ENCODE measurements at places on chromosomes 4 and X. TPM values are rescaled to one million over a fixed set of nuclear protein-coding genes. Genes with fewer than 3 reads are reported as not detected.

LUZP4 gene
- not detected for total RNA-seq

FAM133A gene
- not detected for total RNA-seq

LAMP2 gene
- total RNA-seq: 111 TPM

TACR3 gene
- not detected for total RNA-seq

MAGEA10 gene
- total RNA-seq: not detected

MAGEA4 gene
- not detected for total RNA-seq

CXCL10 gene
- not detected for total RNA-seq

HS3ST1 gene
- 1.1 TPM for total RNA-seq

HTN1 gene
- total RNA-seq: not detected

PNMA5 gene
- not detected for total RNA-seq

ZNF674 gene
- 1.9 TPM for total RNA-seq

CD40LG gene
- 0.36 TPM for total RNA-seq

CENPI gene
- 0.65 TPM for total RNA-seq

PWWP3B gene
- total RNA-seq: 2.3 TPM

DCAF12L2 gene
- not detected for total RNA-seq

LIMCH1 gene
- total RNA-seq: 29.4 TPM

OTUD6A gene
- total RNA-seq: not detected

Measured in omental fat pad (tissue), 4 donors.